ENCODE measurements at places on chromosomes 5 and 9.
A peak's percentile ranks its signal among the peaks of the same experiment; 100 is the strongest.

- peak; percentile 42 for DNase-seq
These were observed 78.3 kb upstream of the HSPA9 start for GRCh38 chr5:138653502-138653901.

GRCh38 chr5:53543401-53543800, 17.0 kb upstream of the NDUFS4 start:
- DNase-seq = no peak

- DNase-seq = no peak
These were observed 71.5 kb upstream of the ANXA1 start for GRCh38 chr9:73080110-73080694.

- DNase-seq = no peak
These were observed 166.1 kb downstream of the SLC28A3 start for GRCh38 chr9:84174486-84174885.

GRCh38 chr5:149803641-149804468, 73.7 kb downstream of the PPARGC1B start:
- DNase-seq = no peak

DNA sequence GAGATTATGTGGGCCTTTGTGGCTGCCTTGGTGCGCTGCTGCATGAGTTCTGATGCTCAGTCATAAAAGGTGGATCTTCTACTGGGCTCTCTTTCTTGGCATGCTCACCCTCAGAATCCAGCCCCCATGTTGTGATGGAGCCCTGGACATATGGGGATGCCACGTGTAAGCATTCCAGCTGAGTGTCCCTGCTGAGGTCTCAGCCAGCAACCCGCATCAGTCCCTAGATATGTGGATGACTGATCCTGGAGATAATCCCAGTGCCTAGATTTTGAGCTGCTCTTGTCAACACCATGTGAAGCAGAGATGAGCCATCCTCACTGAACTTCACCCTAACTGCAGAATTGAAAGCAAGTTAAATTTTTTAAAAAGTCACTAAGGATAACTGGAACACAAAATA, 390.1 kb downstream of the DMRT2 start:
- DNase-seq = no peak

GRCh38 chr9:124615100-124615742, 108.0 kb upstream of the NR5A1 start:
- DNase-seq = no peak

DNA sequence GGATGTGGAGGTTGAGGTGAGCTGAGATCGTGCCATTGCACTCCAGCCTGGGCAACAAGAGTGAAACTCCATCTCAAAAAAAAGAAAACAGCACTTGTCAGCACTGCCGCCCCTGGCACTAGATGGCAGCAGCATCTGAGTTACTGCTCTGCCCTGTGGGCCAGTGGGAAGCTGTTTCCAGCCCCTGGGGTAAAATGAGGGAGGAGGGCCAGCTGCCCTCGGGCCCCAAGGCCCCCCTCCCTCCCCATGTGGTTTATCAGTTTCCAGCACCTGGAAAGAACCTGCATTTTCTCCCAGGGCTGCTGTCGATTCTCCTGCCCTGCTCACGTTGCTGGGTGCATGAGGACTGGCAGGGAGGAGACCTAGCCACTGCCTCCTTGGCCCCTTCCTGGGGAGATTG, 13.2 kb upstream of the CEL start:
- DNase-seq = no peak
